Amygdala (tissue), 56 donors: ENCODE measurements at places on chromosomes 16 and 17.

DNA sequence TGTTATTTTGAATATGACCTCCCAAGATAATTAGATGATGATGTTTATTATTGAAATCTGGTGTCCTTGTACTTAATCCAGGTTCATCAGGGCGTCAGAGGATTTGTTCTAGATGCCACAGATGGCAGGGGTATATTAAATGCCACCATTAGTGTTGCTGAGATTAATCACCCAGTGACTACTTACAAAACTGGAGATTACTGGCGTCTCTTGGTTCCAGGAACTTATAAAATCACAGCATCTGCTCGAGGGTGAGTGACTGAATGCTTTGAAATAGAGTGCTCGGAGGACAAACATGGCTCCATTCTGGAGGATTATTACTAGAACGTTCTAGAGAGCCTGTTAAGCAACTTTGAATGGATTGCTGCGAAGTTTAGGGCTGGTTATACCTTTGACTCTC, 33.5 kb upstream of the GOSR1 start:
- DNase-seq = no peak

DNA sequence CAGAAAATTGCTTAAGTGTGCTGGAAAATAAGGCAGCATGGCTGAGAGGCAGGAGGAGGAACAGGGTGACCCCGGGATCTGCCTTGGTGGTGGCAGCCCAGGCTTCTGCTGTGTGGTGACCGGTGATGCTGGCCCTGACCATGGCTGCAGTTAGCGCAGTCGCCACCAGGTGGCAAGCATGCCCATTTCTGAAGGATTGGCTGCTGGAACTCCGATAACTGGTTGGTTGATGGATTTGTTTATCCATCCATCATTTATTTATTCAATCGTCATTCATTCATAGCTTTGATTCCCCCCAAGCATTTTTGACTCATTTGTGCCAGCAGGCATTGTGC, 29.1 kb upstream of the ITGA3 start:
- DNase-seq = peak; percentile 12

DNA sequence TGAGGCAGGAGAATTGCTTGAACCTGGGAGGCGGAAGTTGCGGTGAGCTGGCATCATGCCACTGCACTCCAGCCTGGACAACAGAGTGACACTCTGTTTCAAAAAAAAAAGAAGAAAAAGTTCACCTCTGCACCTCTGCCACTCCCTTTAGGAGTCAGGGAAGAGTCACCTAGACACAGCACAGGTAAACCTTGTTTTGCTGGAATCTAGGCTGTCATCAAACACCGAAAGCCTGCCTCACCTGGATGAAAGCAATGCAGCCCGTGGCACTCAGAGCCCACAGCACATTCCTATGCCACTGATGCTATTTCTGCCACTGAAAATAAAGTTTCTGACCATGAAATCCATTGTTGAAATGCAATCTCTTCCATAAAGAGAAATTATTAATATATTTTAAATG, 22.2 kb downstream of the CFAP52 start:
- DNase-seq = no peak

GRCh38 chr16:53034306-53034705, 18.4 kb downstream of the CHD9NB start:
- no peak for DNase-seq

- no peak for DNase-seq
These were observed 121.0 kb downstream of the ANKRD11 start for GRCh38 chr16:89369266-89369895.

- DNase-seq = no peak
These were observed 10.3 kb downstream of the PHB1 start for GRCh38 chr17:49404361-49404760.

- DNase-seq = no peak
These were observed 78.8 kb upstream of the CBX4 start for GRCh38 chr17:79917902-79918484.

GRCh38 chr16:2471016-2471652, at the start of gene NTN3:
TSS of gene NTN3 (plus strand) at chr16:2471297. CDS start at chr16:2471702, 405 bp downstream.
- no peak for DNase-seq

DNA sequence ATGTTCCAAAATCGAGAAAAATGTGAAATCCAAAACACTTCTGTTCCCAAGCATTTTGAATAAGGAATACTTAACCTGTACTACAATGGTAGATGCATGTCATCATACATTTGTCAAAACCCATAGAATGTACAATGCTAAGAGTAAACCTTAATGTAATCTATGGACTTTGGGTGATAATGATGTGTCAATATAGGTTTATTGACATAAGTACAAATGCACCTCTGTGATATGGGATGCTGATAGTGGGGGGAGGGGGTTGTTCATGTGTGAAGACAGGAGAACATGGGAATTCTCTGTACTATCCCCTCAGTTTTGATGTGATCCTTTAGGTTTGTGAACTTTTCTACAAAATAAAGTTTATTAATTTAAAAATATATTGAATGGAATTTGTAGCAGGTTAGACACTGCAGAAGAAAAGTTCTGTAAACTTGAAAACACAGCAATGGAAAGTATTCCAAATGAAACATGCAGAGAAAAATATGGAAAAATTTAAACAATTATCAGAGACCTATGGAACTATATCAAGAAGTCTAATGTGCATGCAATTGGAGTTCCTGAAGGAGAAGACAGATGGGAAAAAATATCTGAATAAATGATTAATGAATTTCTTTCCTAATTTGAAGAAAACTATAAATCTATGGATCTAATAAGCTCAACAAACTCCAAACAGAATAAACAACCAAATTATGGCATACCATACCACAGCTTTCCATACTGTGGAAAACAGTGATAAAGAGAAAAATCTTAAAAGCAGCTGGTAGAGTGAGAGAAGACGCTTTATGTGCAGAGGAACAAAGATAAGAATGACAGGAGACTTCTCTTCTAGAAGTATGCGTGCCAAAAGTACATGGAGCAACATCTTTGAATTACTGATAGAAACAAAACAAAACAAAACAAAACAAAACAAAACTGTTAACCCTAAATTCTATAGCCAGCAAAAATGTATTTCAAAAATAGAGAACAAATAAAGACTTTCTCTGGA, 34.7 kb upstream of the MSI2 start:
- DNase-seq = no peak

- DNase-seq = no peak
These were observed 1.6 kb downstream of the AMFR start for GRCh38 chr16:56423584-56424403.
